ENCODE measurements at places on chromosomes 16 and 17.

- no peak for DNase-seq
Measured at GRCh38 chr16:57892041-57892440, 78.9 kb downstream of the CNGB1 start.

DNA sequence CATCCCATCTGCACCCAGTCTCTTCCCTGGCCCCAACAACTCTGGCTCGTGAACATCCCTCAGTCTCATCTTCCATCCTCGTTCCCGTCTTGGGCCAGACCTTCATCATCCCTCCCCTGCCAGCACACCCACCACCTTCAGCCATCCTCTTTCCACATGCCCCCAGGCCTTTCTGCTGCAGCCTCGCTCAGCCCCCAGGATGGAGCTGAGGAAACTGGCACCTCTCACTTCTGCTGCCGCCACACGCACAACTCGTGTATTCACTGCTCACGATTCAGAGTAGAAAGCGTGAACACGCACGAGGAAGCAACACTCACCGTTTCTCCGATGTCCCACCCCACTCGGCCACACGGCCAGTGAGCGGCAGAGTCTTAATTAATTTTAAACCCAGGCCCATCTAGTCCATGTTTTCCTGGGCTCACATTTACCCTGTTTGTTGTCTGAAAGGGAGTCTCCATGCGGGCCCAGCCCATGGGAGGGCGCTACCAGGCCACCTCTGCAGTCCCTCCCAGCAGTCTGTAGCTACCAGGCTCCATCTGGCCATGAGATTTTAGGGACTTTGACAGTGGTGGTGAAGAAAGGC, 12.5 kb downstream of the C16orf90 start:
- DNase-seq: no peak

GRCh38 chr17:17621254-17621653, 29.7 kb upstream of the PEMT start:
- DNase-seq: no peak

DNA sequence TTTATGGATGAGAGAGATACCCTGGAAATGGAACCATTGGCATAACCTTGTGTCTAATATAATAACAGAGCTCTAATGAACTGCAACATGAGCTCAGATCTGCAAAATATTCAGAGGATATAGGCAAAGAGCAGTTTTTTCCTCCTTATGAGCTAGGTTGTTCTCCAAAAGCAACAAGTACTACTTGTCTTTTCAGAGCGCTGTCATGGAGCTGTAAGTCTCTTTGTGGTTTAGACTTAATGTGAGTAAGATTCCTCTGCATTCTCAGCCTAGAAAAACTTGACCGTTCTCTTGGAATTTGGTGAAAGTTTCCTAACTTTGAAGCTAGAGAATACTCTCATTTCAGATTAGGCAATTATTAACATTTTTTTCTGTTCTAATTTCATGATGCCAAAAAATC, 85.2 kb downstream of the FTO start:
- DNase-seq: no peak

DNA sequence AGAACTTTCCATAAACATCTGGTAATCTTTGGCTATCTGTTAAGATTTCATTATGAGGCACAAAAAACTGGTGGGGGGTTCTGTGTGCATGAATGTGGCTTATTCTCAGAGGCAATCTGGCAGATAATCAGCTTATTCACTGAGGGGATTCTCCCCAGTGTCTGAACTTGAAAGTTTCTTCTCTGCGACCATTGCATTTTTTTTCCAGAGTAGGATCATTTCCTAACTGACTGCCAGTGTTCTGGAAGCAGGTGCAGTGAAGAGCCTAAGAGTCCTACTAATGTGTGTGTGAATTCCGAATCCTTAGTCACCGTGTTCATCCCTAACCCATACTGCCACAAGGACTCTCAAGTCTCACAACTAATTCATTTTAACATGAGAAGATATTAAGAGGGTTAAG, 64.9 kb upstream of the LRRC37A3 start:
- no peak for DNase-seq

DNA sequence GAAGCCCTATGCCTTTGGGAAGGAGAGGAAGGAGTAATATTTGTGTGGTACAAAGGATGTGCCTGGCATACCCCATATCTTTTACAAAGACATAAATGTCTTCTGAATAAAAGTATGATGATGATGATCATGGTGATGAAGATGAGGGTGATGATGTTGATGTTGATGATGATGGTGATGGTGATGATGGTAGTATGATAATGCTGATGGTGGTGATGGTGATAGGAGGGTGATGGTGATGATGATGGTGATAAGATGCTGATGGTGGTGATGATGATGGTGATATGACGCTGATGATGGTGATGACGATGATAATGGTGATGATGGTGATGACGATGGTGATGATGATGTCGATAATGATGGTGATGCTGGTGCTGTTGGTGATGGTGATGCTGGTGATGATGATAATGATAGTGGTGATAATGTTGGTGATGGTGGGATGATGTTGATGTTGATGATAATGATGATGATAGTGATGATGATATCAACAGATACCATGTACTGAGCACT, 684.2 kb downstream of the WWOX start:
- no peak for DNase-seq

DNA sequence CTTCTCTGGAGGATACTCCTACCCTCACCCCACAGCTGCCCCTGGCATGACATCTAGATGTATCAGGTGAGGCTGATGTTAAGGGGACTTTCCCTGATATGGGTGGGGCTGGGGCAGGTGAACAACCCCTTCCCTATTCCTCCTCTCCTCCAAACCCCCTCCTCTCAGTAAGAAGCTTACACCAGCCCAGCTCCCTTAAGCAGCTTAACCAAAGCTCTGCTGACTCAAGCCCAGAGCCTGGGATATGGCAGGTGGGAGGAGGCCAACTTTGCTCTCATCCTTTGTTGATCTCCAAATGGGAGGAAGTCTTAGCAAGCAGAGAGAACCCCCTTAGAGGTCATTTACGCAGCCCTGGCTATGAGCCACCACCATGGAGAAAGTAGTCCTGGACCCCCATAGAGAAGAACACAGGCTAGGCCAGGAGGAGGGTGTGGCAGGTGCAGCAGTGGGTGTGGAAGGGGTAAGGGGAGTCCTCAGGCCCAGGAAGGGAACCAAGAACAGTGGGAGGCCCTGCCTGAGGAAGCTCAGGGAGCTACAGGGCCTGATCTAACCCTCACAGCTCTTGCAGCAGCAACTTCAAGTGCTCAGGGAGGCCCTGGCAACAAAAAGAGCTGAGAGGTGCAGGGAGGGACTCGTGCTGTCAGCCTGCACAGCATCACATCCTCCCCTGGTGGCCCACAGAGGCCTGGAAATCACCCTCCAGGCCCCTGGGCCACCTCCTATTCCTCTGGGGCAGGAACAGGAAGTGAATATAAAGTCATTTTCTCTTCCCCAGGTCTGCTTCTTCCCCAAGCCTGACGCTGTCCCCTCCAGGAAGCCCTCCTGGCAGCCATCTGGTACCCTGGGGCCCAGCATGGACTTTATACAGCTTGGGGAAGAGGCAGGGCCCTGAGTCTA, 2.9 kb downstream of the UNC119 start:
- DNase-seq: no peak

- no peak for DNase-seq
Measured at GRCh38 chr16:85755929-85756768, 5.3 kb upstream of the C16orf74 start.

GRCh38 chr16:80105160-80105559, 435.6 kb upstream of the DYNLRB2 start:
- no peak for DNase-seq

DNA sequence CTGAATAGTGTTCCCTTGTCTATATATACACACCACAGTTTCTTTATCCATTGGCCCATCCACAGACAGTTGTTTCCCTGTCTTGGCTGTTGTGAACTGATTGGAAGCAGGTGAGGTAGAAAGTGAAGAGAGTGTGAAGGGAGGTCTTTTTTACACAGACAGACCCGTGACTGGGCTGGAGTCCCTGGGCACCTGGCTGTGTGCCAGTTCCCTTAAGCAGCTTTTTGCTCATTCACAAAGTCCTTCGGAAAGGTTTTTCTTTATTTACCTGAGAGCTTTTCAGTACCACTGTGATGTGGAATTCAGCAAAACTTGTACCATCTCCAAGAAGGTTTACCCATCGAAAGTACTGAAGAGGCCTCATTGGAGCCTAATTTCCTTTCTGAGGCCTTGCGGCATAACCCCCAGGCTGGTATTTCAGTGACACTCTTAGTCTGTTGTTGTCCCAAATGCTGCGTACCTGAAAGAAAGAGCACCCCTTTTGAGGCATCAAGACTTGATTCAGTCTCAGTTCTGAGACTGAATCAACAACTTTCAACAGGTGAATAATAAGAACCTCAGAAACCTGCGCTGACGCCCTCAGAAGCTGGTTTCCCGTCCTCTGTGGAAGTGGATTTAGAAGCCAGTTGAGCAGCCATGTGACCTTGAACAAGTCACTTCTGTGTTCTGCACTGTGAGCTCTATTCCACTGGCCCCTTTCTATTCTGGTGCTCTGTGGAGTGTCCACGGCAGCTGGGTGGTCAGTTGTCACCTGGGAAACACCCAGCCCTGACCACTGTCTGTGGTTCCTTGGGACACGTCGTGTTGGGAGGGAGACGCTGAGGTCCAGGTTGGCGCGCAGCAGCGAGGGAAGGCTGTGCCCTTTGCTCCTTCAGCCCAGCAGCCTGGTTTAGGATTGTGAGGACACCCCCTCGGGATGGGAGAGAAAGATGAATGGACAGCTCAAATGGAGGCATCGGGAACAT, 53.9 kb upstream of the CRISPLD2 start:
- DNase-seq: no peak

DNA sequence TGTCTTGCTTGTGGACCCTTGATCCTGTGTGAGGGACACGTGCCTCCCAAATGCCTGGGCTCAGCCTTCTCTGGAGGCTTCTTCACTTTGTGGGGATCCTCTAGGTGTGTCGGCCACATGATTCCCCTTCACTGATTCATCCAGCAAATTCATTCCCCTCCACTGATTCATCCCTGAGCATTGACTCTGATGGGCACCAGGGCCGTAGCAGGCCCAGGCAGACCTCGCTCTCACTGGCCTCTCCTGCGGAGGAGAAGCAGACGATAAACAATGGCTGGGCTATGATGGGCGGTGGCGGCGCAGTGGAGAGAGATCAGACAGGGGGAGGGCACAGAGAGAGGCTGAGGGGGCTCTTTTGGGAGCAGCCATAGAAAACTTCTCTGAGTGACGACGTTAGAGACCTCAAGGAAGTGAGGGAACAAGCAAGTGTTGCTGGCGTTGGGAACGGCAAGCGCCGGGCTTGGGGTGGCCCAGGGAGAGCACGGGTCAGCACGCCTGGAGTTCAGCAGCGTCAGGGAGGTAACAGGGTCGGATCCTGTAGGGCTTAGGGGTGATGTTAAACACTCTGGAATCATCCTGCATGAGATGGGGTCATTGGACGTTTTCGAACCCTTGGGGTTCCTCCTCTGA, 17.5 kb upstream of the RPTOR start:
- no peak for DNase-seq

DNA sequence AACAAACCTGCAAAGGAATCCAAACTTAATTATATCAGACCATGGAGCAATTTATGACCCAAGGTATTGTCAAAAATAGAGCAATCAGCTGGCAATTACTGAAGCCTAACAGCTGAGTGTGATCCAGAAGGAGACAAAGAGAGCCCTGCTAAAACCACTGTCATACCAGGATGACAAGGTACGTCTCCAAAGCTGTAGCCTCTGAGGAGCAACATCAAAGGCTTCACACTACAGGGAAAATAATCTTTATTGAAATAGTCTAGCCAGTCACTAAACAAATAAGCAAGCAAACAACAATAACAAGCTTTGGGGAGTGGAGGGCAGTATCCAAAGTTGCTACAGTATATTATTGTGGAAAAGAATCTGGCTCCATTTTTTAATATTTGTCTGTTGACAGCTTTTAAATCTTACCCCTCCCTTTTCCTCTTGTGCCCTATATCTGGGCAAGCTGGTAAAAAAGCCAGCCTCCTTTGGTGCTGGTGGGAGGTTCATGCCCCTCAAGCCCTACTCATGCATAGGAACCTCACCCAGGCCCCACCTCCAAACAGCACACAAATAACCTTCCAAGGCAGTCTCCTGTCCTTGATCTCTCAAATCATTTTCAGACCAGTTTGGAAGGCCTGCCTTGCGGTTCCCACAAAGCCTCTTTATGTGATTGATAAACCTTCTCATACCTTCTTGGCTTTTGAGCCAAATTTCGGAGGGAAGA, 73.7 kb downstream of the ITFG1 start:
- no peak for DNase-seq
